ENCODE measurements at places on chromosomes 4 and X.

DNA sequence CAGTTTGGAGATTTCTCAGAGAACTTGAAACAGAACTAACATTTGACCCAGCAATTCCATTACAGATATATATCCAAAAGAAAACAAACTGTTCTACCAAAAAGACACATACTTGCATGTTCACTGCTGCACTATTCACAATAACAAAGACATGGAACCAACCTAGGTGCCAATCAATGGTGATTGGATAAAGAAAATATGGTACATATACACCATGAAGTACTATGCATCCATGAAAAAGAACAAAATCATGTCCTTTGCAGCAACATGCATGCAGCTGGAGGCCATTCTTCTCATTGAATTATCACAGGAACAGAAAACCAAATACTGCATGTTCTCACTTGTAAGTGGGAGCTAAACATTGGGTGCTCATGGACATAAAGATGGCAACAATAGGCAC lies 47.6 kb upstream of the LNX1 start:
- no peak for DNase-seq

DNA sequence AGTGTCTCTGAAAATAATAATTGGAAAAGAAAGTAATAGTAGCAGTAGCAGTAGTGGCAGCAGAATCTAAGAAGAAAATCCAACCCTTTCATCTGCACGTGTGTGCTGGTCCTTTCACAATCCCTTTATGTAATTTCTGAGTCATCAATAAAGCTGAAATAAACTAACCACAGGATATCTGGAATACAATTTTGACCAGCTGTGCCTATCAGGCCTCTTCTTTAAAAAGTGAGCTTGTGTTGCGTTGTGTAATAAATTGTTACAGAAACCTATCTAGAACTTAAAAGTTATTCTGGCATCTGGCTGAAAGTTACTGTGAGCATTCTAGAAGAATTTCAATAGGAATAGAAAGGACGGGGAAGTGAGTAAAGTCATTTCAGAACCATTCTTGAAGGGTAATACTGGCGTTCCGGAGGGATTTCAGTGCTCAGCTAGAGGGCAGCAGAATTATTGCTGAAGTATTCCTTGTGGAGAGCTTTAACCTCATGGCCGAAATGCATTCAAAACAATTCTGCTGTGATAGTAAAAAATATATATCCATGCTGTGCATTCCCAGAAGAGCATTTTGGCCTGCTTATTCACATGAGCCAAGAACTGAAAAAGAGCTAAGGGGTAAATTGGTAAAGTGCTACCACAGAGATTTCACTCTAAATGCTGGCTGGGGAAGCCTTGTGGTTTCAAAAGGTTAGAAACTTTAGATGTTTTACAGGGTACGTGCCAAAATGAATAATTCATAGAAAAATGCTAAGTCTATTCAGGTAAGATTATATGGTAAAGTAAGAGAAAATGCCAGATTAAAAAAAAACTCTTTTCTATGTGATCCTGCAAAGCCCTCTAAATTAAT lies 260.6 kb downstream of the NKX6-1 start:
- no peak for DNase-seq

DNA sequence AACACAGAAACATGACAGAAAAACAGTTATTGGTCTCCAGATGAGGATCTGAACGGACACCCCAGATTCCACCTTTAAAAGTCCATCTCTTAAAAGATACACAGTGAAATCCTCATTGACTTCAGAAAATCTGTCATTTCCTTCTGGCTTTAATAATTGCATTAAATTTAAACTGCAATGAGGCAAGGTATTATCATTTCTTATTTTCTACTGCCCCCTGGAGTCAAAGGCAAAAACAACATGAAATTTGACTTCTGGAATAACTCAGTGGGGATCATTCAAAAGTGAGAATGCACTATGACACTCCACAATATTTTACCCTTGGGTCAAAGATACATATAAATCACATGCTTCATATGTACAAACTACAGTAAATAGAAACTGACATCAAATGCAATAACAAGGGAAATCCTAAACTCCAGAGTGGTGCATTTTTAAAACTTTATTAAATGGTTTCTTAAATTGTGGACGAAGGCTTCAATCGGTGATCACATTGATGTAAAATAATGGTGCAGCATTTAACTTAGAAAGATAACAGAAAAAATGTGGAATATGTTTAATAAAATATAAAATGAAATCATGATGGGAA lies 56.4 kb upstream of the SPANXN1 start:
- no peak for DNase-seq

GRCh38 chrX:84710611-84711010 lies 208.4 kb upstream of the HDX start:
- no peak for DNase-seq

GRCh38 chrX:14963447-14964236 lies 90.4 kb downstream of the MOSPD2 start:
- DNase-seq = peak; percentile 5

DNA sequence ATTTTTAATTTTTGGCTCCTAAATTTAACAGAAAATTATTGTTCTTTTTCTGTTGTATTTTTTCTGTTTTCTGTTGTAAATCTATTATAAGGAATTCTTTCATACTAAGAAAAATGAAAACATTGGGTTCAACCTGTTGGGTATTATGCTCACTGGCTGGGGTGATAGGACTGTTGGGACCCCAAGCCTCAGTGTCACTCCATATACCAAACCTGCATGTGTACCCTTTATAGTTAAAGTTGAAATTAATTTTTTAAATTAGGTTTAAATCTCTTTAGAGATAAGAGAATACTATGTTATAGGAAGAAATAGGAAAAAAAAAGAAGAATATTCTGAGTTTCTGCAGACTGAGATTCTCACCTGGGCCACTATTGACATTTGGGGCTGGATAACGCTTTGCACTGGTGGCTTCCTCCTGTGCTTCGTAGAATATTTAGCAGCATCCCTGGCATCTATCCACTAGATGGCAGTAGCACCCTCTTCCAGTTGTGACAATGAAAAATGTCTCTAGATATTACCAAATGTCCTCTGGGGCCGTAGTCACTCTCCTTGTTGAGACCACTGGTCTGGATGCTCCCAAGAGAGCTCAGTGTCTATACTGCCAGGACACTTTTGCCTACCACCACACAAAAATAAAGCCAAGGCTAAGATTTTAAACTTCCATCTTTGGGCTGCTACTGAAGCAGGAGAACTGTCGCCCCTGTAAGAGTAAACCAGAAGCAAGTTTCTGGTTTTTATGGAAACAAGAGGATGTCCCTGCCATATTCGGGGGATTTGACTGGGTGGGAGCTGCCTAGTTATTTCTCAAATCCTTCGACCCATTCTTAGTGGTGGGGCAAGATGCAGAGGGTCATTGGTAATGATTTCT lies 22.4 kb upstream of the CLTRN start:
- DNase-seq = peak; percentile 29

DNA sequence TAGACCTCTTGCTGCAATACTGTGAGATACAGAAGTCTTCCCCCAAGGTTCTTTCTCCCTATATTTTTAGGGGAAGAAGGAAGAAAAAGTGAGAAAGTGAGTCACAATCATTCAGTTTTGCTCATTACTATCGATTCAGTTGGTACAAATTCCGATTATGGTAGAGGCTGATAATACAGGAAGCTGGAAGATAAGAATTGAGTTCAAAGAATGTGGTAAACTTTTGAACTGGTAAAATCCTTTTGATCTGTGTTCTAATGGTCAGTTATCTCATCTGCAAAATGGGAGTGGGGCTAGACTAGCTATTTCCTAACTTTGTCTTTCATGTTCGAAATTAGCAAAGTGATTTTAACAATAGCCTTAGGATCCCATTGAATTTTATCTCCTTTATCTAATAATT lies 101.4 kb upstream of the FAT1 start:
- DNase-seq = no peak

- no peak for DNase-seq
Measured at GRCh38 chr4:19698961-19699360, 552.7 kb upstream of the SLIT2 start.

GRCh38 chr4:7156328-7156727 lies 36.0 kb upstream of the SORCS2 start:
- DNase-seq = no peak

GRCh38 chrX:38636949-38637819 lies 75.8 kb downstream of the TSPAN7 start:
- DNase-seq = no peak

DNA sequence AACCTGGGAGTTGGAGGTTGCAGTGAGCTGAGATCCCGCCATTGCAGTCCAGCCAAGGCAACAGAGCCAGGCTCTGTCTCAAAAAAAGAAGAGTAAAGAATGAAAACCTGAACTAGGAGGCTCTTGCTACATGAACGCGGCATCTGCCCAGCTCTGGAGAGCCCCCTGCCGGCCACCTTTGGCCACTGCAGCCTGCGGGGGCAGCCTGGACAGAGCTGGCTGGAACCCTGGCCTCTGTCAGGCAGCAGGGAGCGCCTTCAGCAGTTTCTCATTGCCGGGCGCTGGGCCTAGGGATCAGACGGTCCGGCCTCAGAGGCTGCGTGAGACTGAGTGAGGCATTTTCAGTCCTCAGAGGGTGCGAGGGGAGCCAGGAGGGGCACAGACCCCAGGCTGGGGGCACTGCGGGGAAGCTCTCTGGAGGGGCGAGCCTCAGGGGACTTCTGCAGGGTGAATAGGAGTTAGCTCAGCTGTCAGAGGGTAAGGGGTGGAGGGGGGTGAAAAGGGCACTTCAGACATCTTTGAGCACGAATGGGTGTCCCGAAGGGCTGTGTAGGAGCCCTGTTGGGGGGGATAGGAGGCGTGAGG lies 17.5 kb downstream of the DOK7 start:
- peak; percentile 68 for DNase-seq

GRCh38 chr4:74805601-74806000 lies 11.3 kb upstream of the BTC start:
- DNase-seq = peak; percentile 12

DNA sequence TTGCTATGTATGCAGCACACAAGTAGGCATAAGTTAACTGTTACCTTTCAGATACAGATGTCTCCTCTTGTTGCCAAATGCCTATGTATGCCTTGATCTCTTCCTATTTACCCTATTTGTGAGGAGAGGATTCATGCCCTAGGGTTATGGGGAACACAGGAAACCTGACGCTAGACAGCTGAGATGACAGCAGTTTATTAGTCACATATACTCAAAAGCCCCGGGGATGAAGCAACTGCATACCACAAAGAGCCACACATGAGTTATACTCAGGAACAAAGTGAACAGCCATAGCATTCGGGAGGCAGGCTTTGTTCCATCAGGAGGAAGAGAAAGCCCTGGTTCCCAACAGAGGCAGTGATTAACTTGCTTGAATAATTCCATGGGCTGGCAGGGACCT lies 1011.7 kb upstream of the PCDH7 start:
- DNase-seq = no peak

- DNase-seq = no peak
Measured at GRCh38 chr4:112076919-112077608, 68.2 kb upstream of the FAM241A start.

DNA sequence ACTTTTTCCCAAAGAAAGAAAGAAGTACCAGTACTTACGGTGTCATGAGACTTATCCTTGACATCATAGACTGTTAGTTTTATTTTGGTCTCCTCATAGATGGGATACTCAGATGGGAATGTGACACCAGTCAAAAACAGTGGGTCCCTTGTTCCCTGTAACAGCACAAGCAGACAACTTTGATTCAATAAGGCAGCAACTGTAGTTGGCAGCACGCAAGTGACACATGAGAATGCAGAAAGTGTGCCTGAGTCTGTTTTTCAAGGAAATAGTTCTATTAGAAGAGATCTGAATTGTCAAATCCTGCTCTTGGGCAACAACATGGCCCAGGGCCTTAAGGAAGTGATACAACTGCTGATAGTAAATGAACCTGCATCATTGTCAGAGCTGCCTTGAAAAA lies 443.2 kb downstream of the INPP4B start:
- no peak for DNase-seq

GRCh38 chr4:112172180-112172579 lies 26.9 kb downstream of the FAM241A start:
- no peak for DNase-seq

- no peak for DNase-seq
Measured at GRCh38 chr4:70994387-70995099, 1.1 kb downstream of the DCK start.

GRCh38 chr4:118279328-118279727 lies 73.5 kb downstream of the PRSS12 start:
- no peak for DNase-seq

- DNase-seq = no peak
Measured at GRCh38 chr4:140901736-140902336, 145.7 kb upstream of the TBC1D9 start.

DNA sequence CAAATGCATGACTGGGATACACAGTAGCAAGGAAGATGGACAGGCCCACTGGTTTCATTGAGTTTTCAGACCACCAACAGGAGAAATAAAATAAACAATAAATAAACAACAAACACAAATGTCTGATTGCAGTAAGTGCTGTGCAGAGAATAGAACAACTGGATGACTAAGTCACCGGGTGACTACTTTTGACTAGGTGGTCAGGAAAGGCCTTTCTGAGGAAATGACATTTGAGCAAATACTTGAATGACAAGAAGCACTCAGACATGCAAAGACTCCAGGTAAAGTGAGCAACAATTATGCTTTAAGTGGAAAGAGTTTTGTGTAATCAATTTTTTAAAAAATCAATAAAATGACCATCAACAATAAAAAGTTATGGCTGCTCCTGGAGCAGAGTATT lies 137.7 kb downstream of the BTC start:
- DNase-seq = no peak

GRCh38 chr4:37528166-37528885 lies 157.8 kb downstream of the RELL1 start:
- peak; percentile 21 for DNase-seq

GRCh38 chrX:107146670-107147069 lies 28.0 kb upstream of the RBM41 start:
- no peak for DNase-seq

GRCh38 chrX:1420371-1420770 lies 28.5 kb upstream of the SLC25A6 start:
- DNase-seq = no peak

- DNase-seq = no peak
Measured at GRCh38 chr4:94345969-94346368, 3.3 kb upstream of the HPGDS start.

DNA sequence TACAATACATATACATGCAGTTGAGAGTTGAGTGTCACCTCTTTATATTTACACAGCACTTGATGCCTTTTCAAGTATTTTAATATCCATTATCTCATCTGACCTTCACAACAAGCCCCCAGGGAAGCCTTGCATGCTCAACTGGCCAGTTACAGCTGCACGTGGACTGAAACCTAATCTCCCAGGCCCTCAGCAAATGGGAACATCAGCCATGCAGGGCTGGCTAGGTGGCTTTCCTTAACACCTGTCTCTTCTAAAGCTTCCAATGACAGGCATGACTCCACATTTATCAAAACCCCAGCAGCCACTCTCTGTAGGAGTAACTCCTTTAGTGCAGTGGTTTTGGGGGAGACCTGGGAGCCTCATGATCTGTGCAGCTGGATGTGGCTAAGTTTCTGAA lies 56.4 kb downstream of the PHKA2 start:
- no peak for DNase-seq

- peak; percentile 97 for DNase-seq
Measured at GRCh38 chr4:69095301-69095731, 958 bp upstream of the UGT2B7 start.

- no peak for DNase-seq
Measured at GRCh38 chrX:40875476-40875875, 140.1 kb upstream of the MED14 start.

GRCh38 chr4:153153339-153153871 lies 50.8 kb upstream of the TRIM2 start:
- DNase-seq = no peak

Measured in RCC 7860 (cell line).